ENCODE measurements at places on chromosomes 16 and 17.

DNA sequence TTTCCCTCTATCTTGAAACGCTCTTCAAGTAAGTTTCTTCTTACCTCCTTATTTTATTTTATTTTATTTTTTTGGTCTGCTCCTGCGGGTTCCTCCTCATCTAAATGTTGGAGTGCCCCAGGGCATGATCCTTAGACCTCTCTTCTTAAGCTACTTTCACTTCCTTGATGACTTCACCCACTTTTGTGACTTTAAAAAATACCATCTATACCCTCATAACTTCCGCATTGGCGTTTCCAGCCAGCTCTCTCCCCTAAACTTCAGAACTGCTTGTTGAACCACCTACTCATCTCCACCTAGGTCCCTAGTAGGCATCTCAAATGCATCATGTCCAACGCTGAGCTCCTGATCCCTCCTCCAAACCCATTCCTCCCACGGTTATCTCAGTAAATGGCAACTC lies 51.4 kb upstream of the NFAT5 start:
- DNase-seq = no peak

DNA sequence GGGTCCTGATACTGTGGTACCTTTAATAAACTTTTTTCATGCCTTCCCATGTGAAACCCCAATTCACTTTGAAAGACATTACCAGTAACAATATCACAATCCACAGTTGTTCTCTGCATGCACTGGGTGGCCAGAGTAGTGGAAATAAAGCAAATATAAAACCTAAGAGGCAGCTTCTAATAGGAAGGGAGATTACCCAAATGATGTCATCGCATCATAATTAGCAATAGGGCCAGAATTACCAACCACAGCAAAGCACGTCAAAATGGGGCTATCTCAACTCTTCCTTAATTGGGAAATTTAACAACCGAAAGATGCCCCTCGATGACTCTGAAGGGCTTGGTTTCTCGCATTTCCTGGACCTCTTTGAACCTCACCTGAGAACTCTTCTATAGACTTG lies 224.8 kb downstream of the GRIN2A start:
- no peak for DNase-seq

DNA sequence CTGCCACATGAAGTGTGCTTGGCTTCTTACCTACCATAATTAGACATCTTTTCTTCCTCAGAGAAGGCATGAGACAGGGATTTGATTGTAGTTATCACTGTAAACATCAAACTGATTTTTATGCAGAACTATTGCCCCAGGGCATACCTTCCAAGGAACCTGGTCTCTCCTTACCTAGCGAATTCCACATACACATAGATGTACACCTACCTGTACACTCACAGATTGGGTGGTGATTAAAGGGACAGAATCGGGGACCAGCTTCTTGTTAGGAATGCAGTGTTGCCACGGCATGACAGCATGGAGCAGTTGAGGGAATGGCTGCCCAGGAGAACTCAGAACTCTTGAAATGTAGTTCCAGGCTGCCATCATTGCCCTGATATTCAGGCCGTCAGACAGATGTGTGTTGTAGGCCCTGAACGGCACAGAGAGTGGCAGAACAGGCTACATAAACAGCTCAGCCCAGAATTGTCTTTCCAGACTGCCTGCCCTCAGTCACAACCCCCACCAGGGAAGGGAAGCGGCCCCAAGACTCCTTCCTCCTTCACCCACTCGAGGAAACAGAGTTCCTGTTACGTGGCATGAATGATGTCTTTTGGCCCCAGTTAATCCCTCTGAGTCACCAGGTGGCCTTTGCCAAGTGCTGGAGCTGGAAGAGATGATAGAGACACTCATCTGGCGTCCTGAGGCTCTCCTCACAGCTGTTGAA lies 17.8 kb upstream of the NAGLU start:
- no peak for DNase-seq

DNA sequence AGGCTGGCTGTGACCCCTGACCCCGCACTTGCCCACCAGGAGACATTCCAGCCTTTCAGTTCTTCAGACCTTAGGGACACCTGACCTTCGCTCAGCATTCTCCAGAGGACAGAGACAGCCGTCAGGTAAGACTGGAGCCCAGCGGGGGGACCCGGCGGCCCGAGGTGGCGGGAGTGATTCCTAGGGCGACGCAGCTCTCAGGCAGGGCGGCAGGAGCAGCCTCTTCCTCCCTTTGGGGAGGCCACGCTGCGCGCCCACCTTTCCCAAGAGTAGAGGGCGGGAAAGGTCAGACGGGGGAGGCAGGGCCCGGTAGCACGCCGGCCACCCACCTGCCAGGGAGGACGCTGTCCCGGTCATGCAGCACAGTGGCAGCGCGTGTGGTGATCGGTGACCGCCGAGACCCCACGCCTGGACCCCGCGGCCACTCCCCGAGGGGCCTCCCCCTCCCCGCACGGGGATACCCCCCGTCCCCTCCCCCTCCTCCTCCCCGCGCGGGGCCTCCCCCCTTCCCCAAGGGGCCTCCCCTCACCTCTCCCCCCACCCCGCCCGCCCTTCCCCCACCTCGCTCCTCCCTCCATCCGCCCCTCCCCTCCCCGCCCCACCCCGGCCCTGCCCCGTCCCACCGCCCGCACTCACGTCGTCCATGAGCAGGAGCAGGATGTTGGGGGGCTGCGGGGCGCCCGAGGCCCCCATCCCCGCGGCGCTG lies 472 bp downstream of the GALNS start:
- DNase-seq = no peak

GRCh38 chr17:43025290-43025657 lies 243 bp downstream of the RND2 start:
- DNase-seq = no peak

Measured in activated gamma-delta T cell treated with Interleukin-2 at 50 U/mL for 16 hours (primary cell).